Panc1 (cell line): ENCODE measurements at places on chromosomes 16 and 17. TPM values are rescaled to one million over a fixed set of nuclear protein-coding genes. Genes with fewer than 3 reads are reported as not detected.

DNA sequence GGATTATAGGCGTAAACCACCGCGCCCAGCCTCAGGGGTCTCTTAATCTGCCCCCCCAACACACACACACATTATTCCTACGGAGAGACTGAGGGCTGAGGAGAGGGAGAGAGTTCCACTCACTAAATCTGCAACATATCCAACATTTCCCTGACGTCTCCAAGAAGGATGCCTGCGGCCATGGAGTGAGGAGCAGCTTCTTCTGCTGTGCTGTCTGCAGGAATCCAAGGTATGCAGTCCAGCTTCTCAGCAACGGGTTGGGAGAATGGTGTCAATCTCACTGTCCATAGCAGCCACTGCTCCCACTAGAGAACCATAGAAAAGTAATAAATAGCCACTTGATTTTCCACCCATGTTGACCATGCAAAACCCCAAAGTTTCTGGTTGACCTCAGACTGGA, 5.1 kb upstream of the PLXDC1 start:
- no peak for DNase-seq

Gene GRAPL
- total RNA-seq = 0.31 TPM

- no peak for DNase-seq
Measured at GRCh38 chr17:4247971-4248388, 15.8 kb downstream of the ANKFY1 start.

GRCh38 chr16:64952177-64952576, 169.7 kb downstream of the CDH11 start:
- no peak for DNase-seq

GRCh38 chr17:64572682-64573154, 65.9 kb downstream of the CEP95 start:
- no peak for DNase-seq

Gene EXOC3L1
- 0.41 TPM for total RNA-seq

DNA sequence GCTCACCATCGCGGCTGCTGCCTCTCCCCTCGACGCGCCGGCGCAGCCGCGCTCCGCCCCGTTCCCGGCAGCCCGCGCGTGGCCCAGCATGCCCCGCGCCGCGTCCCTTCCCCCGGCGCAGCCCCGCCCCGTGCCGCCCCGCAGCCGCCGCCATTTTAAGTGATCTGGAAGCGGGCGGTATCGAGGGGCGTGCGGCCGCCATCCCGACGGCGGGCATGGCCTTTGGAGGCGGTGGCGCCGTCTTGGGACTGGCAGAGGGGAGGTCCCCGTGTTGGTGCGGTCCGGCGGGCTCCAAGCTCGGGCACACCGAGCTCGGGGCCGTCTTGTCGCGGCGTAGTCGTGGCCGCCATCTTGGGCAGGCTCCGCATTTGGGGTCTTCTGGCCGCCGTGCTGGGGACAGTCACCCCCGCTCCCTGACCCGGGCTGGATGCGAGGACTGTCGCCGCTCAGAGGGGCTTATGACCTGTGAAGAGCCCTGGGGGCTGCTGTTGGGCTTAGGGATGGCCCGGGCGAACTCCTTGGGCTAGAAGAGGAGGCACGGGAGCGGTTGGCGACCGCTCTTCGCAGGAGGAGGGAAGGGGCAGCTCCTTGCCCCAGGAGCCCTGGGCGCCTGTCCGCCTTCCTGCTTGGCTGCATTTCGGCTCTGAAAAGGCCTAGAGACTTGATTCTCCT, at the start of gene ELOB:
Gene ELOB, minus strand, starts transcription at position 50 of the 672 bp plus-strand sequence. Its CDS starts 41 bp downstream, at position 9.
- no peak for DNase-seq

Gene MFAP4
- 0.92 TPM for total RNA-seq
